ENCODE measurements at places on chromosomes 16 and 17.
A peak's percentile ranks its signal among the peaks of the same experiment; 100 is the strongest.

DNA sequence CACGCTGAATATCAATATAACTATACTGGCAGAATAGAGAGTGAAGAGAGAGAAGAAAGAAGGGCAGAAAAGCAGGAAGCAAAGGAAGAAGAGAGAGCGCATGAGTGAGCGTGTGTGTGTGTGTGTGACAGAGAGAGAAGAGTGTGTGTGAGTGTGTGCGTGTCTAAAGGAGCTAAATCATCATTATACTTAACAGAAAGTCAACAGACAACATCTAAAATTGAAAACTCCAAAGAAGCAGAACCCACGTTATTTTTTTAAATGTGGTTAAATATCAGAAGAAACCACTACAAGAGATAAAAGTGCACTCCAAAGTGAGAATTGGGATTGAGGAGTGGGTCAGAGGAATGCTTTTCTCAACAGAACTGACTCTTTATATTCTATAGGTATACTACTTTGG is 77.2 kb downstream of the BRIP1 start:
- DNase-seq = no peak

- DNase-seq = peak; percentile 89
Measured at GRCh38 chr16:75433732-75434413, 570 bp upstream of the CFDP1 start.

GRCh38 chr17:2977157-2977556 is 86.2 kb downstream of the OR1D5 start:
- no peak for DNase-seq

- DNase-seq = no peak
Measured at GRCh38 chr17:56186222-56186786, 33.0 kb downstream of the ANKFN1 start.

DNA sequence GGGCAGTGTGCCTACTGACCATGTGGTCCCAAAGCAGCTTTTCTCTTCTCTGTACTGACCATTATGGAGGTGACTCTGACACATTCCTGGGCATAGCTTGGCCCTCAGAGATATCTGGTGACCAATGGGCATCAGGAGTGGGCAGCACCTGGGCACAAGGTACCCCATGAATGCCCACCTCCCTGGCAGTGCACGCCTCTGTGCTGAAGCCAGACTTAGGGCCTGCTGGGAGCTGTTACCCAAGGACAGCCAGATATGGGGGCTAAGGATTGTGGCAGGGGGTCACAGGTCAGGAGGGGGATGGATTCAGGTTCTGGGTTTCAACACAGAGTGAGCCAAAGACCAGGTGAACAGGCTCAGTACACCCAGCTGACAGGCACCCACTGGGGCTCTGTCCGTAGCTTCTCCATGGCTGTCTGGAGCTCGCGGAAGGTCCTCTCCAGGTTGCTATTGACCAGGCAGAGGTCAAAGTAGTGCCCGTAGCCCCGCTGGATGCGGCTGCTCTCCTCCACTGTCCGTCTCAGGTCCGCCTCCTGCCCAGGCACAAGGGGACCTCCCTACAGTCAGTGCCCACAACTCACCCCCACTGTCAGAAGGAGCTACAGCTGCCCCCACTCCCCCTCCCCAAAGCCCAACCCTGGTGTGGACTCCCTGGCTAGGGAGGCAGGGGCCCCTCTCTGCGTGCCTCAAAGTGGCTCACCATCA is 29.7 kb downstream of the MPP2 start:
- no peak for DNase-seq

- DNase-seq = no peak
Measured at GRCh38 chr17:29693751-29694150, 71.0 kb upstream of the CORO6 start.

GRCh38 chr16:71353736-71354135 is 4.8 kb upstream of the CALB2 start:
- no peak for DNase-seq

- DNase-seq = no peak
Measured at GRCh38 chr16:62692685-62693084, 656.4 kb upstream of the CDH8 start.
